ENCODE measurements at places on chromosomes 6 and 20.
A peak's percentile ranks its signal among the peaks of the same experiment; 100 is the strongest.

- H3K4me3 ChIP-seq, result no peak overlapping the region
- no peaks in the 10 kb centered on the region for H3K36me3 ChIP-seq
- no peaks in the 10 kb centered on the region for H3K27me3 ChIP-seq
- H3K4me1 ChIP-seq, result no peaks in the 10 kb centered on the region
Observed at GRCh38 chr20:44137266-44137801, 49.7 kb downstream of the JPH2 start.

GRCh38 chr6:31736021-31736767, at the start of gene CLIC1:
Gene CLIC1 (minus strand): TSS chr6:31736530. CDS start chr6:31736300, 230 bp downstream.
- peak within 1 kb of the TSS; percentile 84 for H3K4me3 ChIP-seq
- peak; percentile 67 for DNase-seq
- peak within 1 kb of the TSS; percentile 98 for H3K27ac ChIP-seq
- peaks cover 10% of the 10 kb centered on the region for H3K36me3 ChIP-seq

- no peaks in the 10 kb centered on the region for H3K27me3 ChIP-seq
- no peaks in the 10 kb centered on the region for H3K36me3 ChIP-seq
- no peak overlapping the region for H3K4me3 ChIP-seq
- H3K4me1 ChIP-seq, result peaks cover 4% of the 10 kb centered on the region
Observed at GRCh38 chr6:55886185-55886836, 10.9 kb upstream of the BMP5 start.

DNA sequence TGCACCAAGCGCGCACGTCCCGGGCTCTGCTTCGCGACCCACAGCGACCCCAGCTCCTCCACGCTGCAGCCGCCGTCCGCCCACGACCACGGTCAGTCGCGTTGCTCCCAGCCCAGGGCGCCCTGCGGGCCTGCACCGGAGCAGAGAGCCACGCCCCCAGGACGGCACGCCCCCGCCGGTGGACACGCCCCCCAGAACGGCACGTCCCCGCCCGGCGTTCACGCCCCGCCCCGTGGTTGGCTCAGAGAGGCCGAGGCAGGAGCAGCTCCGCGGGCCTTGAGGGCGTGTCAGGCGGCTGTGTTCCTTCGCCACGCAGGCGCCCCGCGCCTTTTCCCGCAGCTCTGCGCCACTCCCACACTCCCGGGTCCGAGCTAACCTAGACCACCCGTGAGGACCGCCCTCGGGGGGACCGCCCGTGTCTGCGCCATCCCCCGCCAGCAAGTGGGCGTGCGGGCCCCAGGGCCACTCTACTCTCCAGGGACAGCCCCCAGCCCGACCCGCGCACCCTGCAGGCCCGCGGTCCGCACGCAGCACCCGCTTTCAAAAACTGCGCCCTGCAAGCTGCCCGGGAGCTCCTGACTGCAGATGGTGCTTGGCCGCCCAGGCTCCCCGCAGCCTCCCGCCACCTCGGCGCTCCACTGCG, at the start of gene RNASET2:
TSS of gene RNASET2 (minus strand) at position 107 of the 643 bp plus-strand sequence. CDS start 368 bp downstream, outside the sequence.
- H3K27ac ChIP-seq, result peak within 1 kb of the TSS; percentile 43
- H3K36me3 ChIP-seq, result no peaks in the 10 kb centered on the region
- peaks cover 13% of the 10 kb centered on the region for H3K4me1 ChIP-seq
- H3K4me3 ChIP-seq, result peak within 1 kb of the TSS; percentile 71
- peak; percentile 80 for DNase-seq
- H3K27me3 ChIP-seq, result no peaks in the 10 kb centered on the region

DNA sequence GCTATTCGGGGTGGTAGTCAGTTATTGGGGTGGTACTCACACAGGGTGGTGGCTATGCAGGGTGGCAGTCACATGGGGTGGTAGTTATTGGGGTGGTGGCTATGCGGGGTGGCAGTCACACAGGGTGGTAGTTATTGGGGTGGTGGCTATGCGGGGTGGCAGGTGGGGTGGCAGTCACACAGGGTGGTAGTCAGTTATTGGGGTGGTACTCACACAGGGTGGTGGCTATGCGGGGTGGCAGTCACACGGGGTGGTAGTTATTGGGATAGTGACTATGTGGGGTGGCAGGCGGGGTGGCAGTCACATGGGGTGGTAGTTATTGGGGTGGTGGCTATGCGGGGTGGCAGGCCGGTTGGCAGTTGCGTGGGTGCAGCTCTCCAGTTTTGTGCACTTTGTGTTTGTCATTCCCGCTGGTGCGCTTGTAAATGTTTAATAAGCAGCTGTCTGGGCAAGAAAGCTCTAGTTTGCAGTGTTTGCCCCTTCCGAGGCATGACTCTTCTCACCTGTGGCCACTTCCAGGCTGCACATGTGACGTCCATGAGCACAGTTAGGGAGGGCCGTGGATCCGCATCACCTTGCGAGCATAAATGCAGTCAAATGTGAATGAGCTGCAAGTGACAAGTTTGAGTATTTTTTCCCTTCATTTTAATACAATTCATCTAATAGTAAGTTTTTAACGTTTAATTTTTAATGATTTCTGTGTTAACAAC, 219.0 kb upstream of the CST7 start:
- H3K4me1 ChIP-seq, result no peaks in the 10 kb centered on the region
- no peak overlapping the region for H3K4me3 ChIP-seq
- no peaks in the 10 kb centered on the region for H3K27me3 ChIP-seq
- H3K36me3 ChIP-seq, result no peaks in the 10 kb centered on the region

DNA sequence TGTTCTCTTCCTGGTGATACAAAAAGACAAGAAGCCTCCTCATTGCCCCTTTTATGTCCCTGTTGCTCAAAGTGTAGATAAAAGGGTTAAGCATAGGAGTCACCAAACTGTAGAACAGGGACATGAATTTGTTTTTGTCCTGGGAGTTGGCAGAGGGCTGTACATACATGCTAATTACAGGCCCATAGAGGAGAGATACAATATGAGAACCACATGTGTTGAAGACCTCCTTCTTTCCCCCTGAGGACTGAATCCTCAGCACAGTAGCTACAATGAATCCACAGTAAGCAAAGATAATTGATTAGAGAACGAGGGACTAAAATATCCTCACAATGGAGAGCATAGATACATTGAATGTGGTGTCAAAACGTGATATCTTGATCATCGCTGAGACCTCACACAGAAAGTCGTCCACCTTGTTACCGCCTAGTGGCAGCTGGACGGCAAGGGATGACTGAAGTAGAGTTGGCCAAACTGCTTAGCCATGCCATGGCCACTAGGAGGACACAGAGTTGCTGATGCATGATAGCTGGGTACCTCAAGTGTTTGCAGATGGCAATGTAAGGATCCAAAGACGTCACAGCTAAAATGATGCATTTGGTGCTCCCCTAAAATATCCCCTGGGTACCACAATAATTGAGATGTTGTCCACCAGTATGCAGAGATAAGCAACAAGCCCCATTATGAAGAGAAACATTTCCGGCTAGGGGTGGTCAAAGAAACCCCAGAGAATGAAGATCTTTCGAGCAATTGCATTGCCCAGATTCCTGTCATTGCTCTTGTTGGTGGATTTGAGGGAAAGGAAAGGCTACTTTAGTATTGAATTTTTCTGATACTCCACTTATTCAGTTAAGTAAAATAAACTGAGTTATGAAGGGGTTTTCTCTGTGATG, 15.0 kb downstream of the OR2B3 start:
- no peaks in the 10 kb centered on the region for H3K27me3 ChIP-seq
- no peak overlapping the region for H3K4me3 ChIP-seq
- H3K4me1 ChIP-seq, result no peaks in the 10 kb centered on the region
- no peak overlapping the region for H3K27ac ChIP-seq
- no peaks in the 10 kb centered on the region for H3K36me3 ChIP-seq
- DNase-seq, result peak; percentile 15

DNA sequence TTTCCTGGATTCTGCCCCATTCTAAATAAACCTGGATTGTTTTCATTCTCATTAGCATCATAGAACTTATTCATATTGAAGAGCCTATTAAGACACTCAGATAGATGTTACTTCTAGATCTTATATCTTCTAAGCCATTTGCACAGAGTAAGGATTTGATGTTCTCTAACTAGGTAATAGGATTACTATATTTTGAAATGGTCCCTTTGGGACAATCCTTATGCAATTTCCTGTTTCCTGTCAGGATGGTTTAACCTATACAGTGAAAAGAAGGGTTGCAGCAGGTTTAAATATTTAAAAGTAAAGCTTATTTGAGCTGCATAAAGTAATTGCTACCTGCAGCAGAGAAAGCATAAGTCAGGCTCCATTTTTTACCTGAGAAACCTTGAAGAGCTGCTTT, 860.1 kb downstream of the TFAP2A start:
- H3K27ac ChIP-seq, result no peak overlapping the region
- H3K4me3 ChIP-seq, result no peak overlapping the region
- DNase-seq, result no peak
- no peaks in the 10 kb centered on the region for H3K36me3 ChIP-seq
- no peaks in the 10 kb centered on the region for H3K27me3 ChIP-seq

GRCh38 chr20:2253256-2253655, 42.5 kb upstream of the TGM3 start:
- no peak for DNase-seq
- no peaks in the 10 kb centered on the region for H3K36me3 ChIP-seq
- H3K27ac ChIP-seq, result no peak overlapping the region
- no peaks in the 10 kb centered on the region for H3K4me1 ChIP-seq
- no peak overlapping the region for H3K4me3 ChIP-seq

GRCh38 chr20:55153001-55153645, 677.7 kb downstream of the DOK5 start:
- no peaks in the 10 kb centered on the region for H3K4me1 ChIP-seq
- DNase-seq, result no peak
- no peak overlapping the region for H3K4me3 ChIP-seq
- H3K27ac ChIP-seq, result no peak overlapping the region
- no peaks in the 10 kb centered on the region for H3K36me3 ChIP-seq
- no peaks in the 10 kb centered on the region for H3K27me3 ChIP-seq

GRCh38 chr20:41228858-41229257, 88.7 kb downstream of the ZHX3 start:
- no peak for DNase-seq
- no peaks in the 10 kb centered on the region for H3K36me3 ChIP-seq
- no peak overlapping the region for H3K27ac ChIP-seq
- H3K4me3 ChIP-seq, result no peak overlapping the region
- no peaks in the 10 kb centered on the region for H3K27me3 ChIP-seq
- peaks cover 30% of the 10 kb centered on the region for H3K4me1 ChIP-seq

- no peaks in the 10 kb centered on the region for H3K36me3 ChIP-seq
- H3K4me1 ChIP-seq, result 0 out of 2 replicates have a peak, but pooled peaks cover 3% of the 10 kb centered on the region
- H3K27me3 ChIP-seq, result no peaks in the 10 kb centered on the region
- H3K27ac ChIP-seq, result no peak overlapping the region
- no peak overlapping the region for H3K4me3 ChIP-seq
- DNase-seq, result no peak
Observed at GRCh38 chr20:36155629-36155971, 1.1 kb downstream of the EPB41L1 start.

DNA sequence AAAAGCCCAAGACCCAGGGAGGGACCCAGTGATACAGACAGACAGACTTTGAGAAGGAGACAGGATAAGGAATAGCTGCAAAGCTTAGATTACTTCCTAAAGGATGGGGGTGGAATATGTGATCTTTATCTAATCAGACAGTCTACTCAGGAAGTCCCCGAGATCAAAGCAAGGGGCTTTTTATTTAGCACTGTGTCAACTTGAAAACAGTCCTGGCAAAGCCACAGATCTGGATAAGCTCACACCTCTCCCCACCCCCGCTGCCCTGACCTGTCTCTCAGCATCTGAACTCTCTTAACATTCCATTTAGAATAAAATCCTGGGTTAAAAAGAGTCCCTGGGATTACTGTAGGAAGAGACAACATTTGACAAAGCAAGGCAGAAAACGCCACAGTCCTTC, 101.5 kb downstream of the ISM1 start:
- no peak for DNase-seq
- no peaks in the 10 kb centered on the region for H3K27me3 ChIP-seq
- H3K4me3 ChIP-seq, result no peak overlapping the region

- no peak for DNase-seq
- H3K36me3 ChIP-seq, result no peaks in the 10 kb centered on the region
- no peak overlapping the region for H3K27ac ChIP-seq
- no peak overlapping the region for H3K4me3 ChIP-seq
- H3K27me3 ChIP-seq, result no peaks in the 10 kb centered on the region
Observed at GRCh38 chr6:24827162-24827561, 28.4 kb upstream of the ARMH2 start.

DNA sequence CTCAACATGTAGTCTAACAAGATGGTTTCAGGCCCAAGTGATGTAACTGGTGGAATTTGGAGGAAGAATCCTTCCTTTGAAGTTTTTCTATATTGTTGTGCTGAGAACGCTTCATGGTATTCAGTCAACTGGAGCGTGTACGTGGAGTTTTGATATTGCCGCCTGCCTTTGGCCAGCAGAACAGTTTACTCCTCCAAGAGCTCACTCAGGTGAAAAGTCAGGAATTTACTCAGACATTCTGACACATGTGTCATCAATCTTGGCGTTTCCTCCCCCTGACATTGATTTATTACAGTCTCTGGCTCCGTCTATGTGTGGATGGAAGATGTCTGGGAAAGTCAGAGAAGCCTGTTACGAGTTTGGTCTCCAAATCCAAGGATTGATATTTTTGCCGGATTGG, 19.0 kb upstream of the TGM2 start:
- no peak overlapping the region for H3K4me3 ChIP-seq
- H3K27me3 ChIP-seq, result no peaks in the 10 kb centered on the region
- H3K4me1 ChIP-seq, result peaks cover 10% of the 10 kb centered on the region
- no peak for DNase-seq

DNA sequence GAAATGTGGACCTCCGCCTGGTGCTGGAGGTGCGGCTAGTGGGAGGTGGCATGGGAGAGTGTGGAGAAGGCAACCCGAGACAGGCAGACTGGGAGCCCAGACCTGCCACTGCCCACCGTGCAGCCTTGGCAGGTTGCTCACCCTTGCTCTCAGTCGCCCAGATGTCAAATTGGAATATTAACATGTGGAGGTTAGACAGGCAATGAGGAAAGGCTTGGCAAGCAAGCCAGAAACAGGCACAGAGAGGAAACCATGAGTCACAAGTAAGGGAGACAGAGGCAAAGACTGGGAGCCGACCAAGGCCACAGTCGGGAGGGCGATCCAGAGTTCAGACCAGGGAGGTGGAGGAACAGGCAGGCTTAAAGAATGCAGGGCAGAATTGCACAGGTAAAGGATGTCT, 178.2 kb downstream of the FOXC1 start:
- no peak overlapping the region for H3K27ac ChIP-seq
- no peaks in the 10 kb centered on the region for H3K27me3 ChIP-seq
- H3K36me3 ChIP-seq, result no peaks in the 10 kb centered on the region
- no peak overlapping the region for H3K4me3 ChIP-seq
- no peak for DNase-seq
- no peaks in the 10 kb centered on the region for H3K4me1 ChIP-seq
